ENCODE measurements at places on chromosomes 12 and 14.

DNA sequence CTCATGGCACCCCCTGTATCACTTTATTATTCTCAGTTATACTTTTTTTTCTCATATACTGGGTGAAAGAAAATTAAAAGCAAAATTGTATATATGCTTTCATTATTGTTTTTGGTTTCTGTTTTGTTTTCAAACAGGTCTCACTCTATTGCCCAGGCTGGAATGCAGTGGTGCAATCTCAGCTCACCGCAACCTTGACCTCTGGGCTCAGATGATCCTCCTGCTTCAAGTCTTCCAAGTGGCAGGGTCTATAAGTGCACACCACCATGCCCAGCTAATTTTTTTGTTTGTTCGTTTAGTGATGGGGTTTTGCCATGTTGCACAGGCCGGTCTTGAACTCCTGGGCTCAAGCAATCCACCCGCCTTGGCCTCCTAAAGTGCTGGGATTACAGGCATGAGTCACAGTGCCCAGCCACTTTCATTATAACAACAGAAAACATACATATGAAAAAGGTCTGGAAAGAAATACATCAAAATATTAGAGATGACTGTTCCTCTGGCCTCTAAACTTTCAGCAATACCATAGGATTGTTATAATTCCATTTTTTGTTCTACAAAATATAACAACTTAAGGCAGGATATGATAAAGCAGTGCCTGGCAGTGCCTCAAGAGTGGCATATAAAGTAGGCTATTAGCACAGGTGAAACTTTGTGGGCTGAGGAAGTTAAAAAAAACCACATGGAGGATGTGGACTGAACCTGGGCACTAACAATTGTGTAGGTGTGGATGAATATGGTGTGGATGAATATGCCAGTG lies 5.8 kb upstream of the NTN4 start:
- DNase-seq: no peak

DNA sequence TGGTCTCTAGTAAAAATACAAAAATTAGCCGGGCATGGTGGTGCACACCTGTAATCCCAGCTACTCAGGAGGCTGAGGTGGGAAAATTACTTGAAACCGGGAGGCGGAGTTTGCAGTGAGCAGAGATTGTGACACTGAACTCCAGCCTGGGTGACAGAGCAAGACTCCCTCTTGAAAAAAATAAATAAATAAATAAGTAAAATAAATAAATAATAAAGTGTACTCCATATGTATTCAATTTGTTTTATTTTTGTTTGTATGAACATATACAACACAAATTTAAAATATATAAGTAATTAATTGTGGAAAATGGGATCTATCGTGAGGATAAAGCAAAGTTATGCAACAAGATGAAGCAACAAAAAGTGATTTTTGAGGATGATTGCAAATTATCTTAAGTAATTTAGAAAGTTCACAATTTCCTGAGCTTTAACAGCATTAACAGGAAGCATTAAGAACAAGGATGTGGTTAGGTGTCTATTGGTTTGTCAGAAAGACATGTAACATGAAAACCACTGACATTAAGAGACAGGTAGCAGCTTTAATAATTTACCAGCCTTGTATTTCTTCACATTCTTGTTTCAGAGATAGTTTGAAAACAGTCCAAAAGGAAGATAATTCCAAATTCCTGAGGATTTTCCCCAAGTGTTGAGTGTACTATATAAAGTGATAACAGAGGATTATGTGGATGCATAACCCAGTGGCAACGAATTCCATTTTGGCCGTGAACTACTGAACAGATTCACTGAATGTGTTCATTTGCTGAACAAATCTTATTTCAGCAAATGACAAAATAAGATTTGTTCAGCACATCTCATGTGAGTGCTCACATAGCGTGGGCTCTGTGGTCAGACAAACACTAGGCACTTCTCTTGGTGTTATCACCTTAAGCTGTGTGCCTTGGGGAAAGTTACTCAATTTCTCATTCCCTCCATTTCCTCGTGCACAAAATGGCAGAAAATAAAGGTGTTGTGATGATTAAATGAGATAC lies 68.6 kb upstream of the RESF1 start:
- peak; percentile 72 for DNase-seq

- DNase-seq: no peak
Observed at GRCh38 chr12:129901254-129901653, 2.6 kb downstream of the TMEM132D start.

GRCh38 chr14:31229638-31230572 lies 22.3 kb upstream of the HECTD1 start:
- peak; percentile 56 for DNase-seq

DNA sequence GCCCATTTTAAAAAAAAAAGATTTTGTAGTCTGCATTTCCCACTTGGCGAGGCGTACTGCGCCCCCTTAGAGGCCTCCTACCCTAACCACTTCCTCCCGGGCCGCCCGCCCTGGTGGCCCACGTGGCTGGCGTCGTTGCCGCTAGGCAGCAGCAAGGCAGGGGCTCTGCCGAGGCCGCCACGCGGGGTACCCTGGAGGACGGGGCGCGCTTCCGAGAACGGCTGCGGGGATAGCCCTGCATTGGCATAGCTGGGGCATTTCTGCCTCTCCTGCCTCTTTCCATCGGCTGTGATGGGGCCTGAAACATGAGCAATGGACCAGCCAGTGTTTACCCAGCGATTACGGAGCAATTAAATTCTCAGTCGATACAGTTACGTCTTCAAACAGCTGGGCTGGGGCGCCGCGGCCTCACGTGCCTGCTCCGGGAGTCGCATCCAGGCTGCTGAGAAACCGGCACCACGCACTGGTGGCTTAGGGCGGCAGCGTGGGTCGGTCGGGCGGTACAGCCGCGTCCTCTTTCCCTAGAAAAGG lies 38.0 kb downstream of the IQSEC3 start:
- peak; percentile 90 for DNase-seq

- no peak for DNase-seq
Observed at GRCh38 chr14:85316701-85317410, 213.1 kb upstream of the FLRT2 start.

GRCh38 chr14:55129086-55129427 lies at the start of gene LGALS3:
LGALS3 (plus strand) TSS chr14:55129252; CDS start chr14:55137374, 8,122 bp downstream.
- peak; percentile 49 for DNase-seq

DNA sequence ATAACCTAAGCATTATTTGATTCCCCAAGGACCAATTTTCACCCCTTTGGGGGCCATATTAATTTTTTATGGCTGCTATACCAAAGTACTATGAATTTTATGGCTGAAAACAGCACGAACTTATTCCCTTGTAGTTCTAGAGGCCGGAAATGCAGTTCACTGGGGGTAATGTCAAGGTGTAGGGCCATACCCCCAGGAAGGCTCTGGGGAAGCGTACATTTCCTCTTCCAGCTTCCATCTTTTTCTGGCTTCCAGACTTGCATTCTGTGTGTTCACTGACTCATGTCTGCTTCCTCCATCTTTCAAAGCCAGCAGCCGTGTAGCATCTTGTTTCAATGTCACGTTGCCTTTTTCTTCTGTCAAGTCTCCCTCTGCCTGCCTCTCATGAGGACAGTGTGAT lies 133.5 kb downstream of the BICD1 start:
- no peak for DNase-seq

DNA sequence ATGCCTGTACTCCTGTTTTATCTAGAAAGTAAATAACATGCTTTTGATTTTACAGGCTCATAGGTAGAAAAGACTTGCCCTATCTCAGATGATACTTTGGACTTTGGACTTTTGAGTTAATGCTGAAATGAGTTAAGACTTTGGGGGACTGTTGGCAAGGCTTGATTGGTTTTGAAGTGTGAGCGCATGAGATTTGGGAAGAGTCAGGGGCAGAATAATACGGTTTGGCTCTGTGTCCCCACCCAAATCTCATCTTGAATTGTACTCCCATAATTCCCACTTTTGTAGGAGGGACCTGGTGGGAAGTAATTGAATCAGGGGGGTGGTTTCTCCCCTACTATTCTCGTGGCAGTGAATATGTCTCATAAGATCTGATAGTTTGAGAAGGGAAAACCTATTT lies 156.2 kb upstream of the GZMB start:
- no peak for DNase-seq

DNA sequence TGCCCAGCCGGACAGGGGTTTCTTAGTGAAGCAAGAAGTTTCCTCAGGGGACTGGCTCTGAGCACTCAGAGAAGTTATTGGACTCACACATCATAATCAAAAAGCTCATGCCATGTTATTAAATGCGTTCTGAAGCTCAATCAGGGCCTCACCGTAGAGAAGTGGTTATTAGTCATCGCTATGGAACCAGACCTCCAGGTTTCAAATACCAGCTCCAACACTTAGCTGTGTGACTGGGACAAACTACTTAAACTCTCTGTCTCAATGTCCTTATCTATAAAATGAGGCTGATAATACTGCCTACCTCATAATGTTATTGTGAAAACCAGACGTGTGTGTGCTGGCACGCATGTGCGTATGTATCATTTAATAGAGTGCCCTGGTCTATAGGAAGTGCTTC lies 7.3 kb downstream of the STAT6 start:
- no peak for DNase-seq

- DNase-seq: no peak
Observed at GRCh38 chr12:104339663-104340062, 36.1 kb downstream of the EID3 start.

- DNase-seq: no peak
Observed at GRCh38 chr14:95286645-95287044, 33.1 kb downstream of the CLMN start.

Data from common myeloid progenitor, CD34-positive (primary cell).